ENCODE measurements at places on chromosomes 6 and 20.

- DNase-seq, result no peak
Observed at GRCh38 chr20:4810426-4811019, 88.8 kb downstream of the PRND start.

DNA sequence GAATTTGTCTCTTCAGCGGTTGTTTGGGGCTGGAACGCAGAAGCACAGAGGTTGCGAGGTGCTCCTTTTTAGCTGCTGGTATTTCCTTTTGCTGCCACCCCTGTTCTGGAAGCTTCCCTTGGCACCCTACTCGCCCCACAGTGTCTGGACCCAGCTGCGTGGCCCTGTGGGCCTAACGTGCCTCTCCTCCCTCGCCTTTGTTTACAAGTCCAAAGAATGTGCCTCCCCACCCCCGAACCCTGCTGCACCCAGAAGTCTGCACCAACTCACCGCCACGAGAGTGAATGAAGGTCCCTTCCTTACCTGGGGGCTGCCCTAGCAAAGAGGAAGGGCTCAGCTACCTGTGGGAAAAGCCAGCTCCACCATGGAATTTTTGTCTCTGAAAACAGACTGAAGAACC, 139.7 kb upstream of the RPS6KA2 start:
- DNase-seq, result no peak

DNA sequence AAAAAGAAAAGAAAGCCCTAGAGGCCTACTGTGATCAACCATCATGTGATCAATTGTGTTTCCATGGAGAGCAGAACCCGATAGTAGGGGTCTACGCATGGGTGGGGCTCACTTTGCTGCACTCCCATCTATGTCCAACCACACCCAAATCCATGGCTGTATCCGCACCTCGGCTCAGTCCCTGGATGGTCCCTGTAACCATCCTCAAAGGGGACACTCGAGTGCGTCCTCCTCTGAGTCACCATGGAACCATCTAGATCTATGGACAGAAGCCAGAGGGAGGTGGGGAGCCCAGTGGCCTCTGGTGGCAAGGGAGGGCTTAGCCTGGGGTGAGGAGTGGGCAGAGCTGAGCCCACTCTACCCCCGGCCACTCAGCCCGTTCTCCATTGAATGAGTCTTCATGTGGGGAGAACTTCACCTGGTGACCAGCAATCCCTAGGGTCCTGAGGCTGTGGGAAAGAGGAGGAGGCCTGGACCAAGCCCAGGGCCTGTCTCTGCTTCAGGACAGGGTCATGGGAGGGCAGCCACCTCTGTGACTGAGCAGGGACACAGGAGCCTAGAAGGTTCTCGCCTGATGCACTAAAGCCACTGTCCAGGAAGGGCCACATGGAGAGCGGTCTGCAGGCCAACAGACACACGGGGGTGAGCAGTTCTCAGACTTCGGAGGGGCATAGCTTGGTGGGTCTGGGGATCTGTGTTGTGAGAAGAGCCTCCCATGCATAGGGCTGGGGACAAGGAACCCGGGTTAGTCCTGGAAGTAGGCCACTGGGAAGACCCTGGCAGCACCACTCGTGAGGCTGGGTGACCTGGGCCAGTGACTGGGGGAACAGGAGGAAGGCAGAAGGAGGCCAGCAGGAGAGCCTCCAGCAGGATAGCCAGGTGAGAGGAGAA, 19.3 kb downstream of the RAET1L start:
- no peak for DNase-seq

- no peak for DNase-seq
Observed at GRCh38 chr20:61807471-61808160, 258.1 kb downstream of the TAF4 start.

DNA sequence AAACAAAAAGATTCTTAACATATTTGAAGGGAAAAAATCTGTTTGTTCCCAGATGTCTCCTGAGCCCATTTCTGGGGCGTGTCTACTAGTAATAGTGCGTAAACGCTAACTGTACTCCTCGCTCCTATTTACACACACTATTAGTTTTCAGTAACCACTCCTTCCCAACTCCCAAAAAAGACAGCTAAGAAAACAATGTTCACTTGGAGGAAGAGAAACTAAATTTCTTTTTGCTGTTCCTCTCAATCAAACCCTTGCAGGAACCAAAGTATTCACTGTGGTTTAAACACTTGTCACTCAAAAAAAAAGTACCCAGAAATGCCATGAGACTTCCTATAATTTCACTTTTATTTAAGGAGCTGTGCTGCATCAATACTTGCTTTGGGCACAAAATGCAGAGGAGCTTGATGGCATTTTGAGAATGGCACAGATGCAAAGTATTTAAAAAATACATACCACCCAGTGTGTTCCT, 118.2 kb downstream of the BACH2 start:
- no peak for DNase-seq

DNA sequence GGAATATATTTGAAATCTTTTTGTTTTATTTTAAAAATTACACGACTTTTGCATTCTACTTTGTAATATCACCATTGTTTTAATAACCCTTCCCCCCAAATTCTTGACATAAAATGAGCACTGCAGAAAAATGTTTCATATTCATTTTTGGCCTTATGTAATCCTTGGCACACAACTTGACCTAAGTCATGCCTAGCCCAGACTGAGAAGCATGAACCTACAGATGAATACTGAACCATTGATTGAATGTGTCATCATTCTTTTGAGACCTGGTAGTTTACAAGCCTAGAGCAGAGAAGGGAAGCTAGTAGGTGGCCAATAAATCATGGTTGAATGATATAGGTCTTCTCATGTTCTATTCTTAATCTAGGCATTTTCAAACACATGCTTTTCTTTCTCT, 89.4 kb upstream of the EDN1 start:
- DNase-seq, result no peak
